CD4-positive, alpha-beta T cell treated with Interleukin-4 for 4 hours (primary cell): ENCODE measurements at places on chromosomes 7 and 10.

DNA sequence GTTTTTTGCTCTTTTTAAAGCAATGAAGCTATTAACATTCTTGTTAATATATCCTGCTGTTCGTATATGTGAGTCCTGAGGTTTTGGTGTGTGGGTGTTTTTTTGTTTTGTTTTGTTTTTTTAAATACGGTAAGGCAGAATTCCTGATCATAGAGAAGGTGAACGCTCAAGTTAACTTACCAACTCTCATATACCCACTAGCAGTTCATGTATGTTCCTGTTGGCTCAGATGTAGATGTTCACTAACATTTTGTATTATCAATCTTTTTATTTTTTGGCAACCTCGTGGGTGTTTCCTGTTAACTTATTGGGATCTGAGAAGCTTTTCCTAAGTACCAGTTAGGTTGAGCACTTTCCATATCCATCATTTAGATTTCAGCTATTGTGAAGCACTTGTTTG is 20.5 kb downstream of the TRIM24 start:
- no peak for DNase-seq

- DNase-seq = no peak
These were observed 563 bp downstream of the STAM start for GRCh38 chr10:17644485-17644943.

DNA sequence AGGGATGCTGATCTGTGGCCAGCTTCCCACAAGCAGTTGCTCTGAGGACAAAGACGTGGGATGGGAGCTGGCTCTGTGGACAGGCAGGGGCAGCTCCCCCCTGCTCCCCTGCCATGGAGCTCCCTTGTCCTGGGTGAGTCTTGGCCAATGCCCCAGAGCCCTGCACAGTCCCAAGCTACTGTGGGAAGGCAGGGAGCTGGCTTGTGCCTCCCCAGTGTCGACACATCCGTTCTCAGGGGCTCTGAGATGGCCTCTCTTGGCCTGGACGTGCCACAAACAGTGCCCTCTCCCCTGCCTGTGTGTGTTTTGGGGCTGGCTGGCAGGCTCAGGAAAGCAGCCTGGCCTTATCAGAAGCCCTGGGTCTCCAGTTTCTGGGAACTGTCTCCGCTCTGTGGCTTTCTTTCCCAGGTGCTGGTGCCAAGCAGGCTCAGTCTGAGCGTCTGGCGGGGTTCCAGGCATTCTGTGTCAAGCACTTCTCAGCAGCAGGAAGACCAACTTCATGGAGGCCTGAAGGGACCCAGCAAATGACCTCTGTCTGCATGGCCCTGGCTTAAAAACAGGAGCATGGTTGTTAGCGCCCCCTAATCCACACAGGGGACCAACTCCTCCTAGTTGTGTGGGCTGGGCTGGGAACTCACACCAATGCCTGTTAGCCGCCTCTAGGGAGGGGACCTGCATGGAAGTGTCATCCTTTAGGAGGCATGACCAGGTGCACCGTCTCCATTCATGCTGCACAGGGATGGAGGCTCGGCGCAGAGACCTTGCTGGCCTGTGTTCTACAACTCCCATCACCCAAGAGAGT is 375.2 kb downstream of the RPS24 start:
- no peak for DNase-seq

DNA sequence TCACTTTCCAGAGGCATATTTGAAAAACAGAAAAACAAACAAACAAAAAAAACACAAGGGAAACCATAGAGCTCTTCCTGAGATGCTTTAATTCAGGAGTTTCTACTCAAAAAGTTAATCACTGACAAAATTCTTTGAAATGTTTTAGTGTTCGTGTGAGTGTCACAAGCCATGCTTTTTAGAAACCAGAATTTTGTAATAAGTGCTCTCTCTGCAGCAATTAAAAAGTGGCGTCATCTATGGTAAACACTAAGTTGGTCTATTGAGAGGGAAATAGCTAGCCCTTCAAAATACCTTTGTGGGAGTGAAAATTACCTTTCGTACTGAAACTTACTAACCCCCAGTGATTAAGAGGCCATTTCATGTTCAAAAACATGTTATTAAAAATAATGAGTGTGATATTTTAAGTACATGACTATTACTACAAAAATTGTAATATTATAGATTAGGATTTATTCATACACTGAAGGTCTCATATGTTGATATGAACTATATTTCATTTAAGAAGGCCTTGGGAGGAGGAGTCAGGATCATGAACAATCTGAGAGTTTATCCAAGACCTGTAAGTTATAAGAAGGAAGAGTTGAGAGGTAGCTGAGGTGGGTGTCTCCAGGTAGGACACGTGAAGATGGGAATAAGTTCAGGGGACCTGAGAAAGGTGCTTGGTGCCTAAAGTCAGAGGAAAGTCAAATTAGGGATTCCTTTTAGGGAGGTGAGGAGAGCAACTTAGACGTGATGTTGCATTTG is 94.6 kb downstream of the PPP1R9A start:
- no peak for DNase-seq

- DNase-seq = no peak
These were observed 192.4 kb downstream of the PTN start for GRCh38 chr7:137151041-137151689.

DNA sequence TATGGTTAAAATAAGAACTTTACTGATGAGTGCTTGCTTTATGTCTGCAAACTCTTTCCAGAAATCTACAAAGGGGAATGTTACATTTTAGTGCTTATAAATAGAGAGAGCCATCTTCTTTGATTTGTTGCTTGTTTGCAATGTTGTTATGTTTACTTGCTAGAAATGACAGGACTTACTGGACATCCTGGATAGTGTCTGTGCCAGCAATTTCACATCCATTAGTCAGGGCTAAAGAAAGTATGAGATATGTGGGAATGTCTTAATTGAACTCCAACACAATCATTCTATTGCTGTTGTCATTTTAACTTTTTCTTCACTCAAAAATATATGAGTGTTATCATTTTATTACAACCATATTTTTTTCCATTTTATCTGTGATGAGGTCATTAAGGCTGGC is 453.2 kb downstream of the TNS3 start:
- no peak for DNase-seq

GRCh38 chr7:139696552-139696951 is 81.2 kb downstream of the HIPK2 start:
- no peak for DNase-seq

- peak; percentile 24 for DNase-seq
These were observed 274.9 kb upstream of the GALNT17 start for GRCh38 chr7:70856901-70857630.

DNA sequence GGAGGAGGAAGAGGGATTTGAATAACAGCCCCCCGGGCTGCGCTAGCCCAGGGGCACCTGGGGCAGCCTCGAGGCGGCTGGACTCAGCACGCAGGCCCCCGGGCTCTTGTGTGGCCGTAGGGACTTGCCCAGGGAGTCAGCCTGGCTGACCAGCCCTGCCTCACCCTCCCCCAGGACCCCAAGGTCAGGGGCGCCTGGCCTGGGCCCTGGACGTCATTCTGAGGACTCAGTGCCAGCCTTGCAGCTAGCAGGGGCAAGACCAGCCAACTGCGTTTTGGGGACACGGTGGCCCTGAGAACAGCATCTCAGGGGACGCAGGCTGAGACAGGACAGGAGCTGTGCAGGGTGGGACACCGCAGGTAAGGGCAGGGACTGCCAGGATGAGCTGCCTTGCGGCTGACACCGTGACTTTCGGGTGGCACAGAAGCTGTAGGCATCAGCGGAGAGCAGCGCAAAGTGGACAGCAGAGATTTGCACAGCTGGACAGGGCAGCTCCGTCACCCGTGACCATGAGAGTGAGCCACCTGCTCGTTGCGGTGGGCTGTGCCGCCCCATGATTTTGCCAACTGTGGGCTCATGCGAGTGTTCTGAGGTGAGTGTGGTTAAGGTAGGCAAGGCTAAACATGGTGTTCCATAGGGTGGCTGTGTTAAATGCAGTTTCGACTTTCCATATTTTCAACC is 48.1 kb upstream of the UBE3C start:
- no peak for DNase-seq

- peak; percentile 32 for DNase-seq
These were observed 66.4 kb downstream of the HK1 start for GRCh38 chr10:69344591-69345252.

- DNase-seq = no peak
These were observed 77.6 kb upstream of the SHH start for GRCh38 chr7:155889636-155890511.

DNA sequence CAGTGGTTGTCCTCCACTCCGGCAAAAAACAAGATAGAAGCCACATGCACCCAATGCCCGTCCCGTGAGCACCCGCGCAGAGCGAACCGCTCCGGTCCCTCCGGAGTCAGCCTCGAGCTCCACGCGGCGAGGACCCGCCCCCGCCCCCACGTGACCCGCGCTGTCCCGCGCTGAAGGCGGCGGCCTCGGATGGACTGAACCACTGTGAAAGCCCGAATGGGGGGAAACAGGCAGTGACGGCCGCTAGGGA is 766 bp upstream of the EIF3B start:
- peak; percentile 88 for DNase-seq

- DNase-seq = no peak
These were observed 37.8 kb downstream of the DKK1 start for GRCh38 chr10:52351914-52352330.

DNA sequence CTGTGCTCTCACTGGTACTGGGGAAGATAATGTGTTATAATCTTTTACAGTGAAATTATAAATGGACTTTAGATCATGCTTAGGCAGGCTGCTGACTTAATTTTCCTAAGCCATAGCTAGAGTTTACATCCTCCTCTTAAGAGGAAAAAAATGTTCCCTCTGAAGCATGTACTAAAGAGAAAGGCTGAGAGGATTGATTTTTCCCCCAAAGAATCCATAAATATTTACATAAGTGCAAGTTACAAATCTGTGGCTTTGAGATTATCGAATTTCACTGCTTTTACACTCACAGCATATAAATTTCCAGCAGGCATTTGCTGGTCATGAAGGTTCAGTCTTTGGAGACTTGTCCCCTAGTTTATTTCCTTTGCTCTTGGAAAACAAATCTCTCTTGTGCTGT is 43.7 kb downstream of the CREB5 start:
- no peak for DNase-seq

DNA sequence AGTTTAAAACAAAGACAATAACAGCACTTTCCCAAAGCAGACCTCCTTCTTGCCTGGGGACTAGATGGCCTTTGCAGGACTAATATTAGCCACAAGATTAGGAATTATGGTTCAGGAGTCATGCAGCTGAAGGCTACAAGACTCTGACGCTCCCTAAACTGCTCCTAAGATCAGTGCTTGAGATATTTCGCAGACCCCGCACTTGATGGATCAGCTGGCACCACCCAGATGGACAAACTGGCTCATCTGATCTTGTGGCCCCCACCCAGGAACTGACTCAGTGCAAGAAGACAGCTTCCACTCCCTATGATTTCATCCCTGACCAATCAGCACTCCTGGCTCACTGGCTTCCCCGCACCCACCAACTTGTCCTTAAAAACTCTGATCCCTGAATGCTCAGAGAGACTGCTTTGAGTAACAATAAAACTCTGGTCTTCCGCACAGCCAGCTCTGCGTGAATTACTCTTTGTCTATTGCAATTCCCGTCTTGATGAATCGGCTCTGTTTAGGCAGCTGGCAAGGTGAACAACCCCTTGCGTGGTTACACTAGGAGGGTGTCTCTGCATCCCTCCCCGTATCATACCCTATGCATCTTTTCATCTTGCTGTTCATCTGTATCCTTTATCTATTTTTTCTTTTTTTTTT is 26.9 kb upstream of the NRBF2 start:
- no peak for DNase-seq

DNA sequence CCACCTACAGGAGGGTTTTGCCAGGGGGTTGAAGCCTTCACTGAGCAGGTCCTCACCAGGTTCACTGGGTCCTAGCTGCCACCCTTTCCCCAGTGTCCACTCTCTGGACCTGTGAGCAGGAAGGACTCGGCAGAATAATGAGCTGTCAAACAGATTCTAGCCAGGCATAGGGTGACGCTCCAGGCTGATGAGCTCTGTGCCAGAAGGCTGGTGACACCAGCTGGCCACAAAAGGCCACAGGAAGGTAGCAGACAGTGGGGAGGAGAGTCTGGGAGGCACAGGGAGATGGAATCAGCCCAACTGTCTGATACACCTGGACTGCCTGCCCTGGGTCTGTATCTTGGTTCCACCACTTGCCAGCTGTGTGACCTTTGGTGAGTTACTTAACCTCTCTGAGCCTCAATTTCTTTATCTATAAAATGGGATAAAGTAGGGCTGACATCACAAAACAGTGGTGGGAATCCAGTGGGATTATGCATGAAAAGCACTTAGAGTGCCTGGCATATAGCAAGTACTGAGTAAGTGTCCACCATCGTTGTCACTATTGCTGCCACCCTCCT is 26.7 kb upstream of the NDST2 start:
- no peak for DNase-seq

DNA sequence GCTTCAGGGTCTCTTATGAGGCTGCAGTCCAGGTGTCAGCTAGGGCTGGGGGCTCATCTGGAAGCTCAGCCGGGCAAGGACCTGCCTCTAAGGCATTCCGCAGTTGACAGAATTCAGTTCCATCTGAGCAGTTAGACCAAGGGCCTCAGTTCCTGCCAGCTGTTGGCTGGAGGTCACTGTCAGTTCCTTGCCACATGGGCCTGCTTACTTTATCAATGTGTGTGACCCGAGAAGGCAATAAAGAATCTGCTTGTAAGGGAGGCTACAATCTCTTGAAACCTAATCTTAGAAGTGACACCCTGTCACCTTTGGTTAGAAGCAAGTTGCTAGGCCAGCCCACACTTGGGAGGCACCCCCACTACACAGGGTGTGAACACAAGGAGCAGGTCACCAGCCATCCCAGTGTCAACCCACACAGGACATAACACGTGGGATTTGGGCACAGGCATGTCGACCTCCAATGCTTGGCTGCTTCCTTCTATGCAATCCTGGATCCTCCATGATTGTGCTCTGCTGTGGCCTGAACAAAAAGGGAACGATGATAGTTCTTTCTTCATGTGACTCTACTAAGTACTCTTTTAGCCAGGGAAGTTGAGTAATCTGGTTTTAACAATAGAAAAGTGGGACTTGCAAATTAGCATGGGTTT is 41.8 kb downstream of the MTURN start:
- DNase-seq = no peak

- peak; percentile 75 for DNase-seq
These were observed 102.1 kb upstream of the ANLN start for GRCh38 chr7:36287371-36288241.

DNA sequence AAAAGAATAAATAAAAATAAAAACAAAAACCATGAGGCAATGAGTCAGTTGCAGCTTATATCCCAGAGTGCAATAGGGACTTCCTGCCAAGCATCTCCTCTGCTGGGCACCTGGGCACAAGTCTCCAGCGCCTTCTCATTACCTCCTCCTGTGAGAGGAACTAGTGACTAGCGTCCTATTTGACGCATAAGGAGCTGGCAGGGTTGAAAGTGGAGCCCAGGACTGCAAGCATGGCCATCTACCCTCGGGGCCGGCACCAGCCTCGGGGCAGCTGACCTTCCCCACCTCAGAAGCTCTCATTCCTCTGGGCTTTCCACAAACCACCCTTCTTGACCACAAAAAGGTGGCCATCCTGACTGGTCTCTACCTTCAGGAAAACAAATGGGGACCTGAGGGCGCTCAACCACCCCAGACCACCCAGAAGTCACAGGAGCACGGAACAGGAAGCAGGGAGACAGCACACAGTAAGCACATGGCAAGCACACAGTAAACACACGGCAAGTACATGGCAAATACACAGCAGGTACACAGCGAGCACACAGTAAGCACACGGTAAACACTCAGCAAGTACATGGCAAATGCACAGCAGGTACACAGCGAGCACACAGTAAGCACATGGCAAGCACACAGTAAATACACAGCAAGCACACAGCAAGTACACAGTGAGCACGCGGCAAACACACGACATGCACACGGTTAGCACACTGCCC is 19.1 kb downstream of the CTBP2 start:
- no peak for DNase-seq

- no peak for DNase-seq
These were observed 31.0 kb downstream of the DENND2A start for GRCh38 chr7:140609646-140610045.
